Activated CD4-positive, alpha-beta T cell treated with anti-CD3 and anti-CD28 coated beads for 1 hour (primary cell): ENCODE measurements at places on chromosomes 1 and 21.

DNA sequence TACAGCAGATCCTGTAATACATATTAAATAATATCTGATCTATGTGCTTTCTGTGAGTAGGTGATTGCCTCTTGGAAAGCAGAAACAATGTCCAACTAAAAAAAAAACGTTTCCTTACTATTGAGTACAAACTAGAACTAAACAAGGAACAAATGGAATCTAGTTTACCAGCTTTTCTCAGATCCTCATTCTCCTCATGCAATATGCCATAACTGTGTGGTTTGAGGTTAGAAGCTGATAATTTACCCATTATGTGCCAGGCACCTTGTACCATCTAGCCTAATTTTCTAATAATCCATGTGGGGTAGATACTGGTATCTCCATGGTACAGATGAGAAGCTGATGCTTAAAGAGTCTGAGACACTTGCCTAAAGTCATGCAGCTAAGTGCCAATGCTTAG is 154.7 kb downstream of the PTGER3 start:
- DNase-seq = no peak

- no peak for DNase-seq
Measured at GRCh38 chr1:51313961-51314777, 16.2 kb downstream of the TTC39A start.

DNA sequence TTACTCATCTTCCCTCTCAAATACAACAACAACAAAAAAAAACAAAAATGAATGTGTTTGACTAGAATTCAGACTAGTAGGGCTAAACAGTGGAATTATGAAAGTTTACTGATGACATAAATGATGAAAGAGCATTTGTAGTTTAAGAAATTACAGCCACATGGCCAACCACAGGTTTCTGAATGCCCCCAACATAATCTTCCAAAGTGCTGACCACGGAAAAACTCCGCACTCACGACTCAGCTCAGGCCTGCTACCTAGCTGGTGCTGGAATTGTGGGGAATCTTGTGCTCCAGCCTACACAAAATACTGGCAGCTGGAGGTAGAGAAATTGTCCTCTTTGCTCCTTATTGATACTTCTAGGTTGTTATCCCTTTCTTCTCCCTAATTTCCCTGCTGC is 23.6 kb upstream of the TBX15 start:
- DNase-seq = no peak

GRCh38 chr1:242425232-242425631 is 99.3 kb downstream of the PLD5 start:
- no peak for DNase-seq

DNA sequence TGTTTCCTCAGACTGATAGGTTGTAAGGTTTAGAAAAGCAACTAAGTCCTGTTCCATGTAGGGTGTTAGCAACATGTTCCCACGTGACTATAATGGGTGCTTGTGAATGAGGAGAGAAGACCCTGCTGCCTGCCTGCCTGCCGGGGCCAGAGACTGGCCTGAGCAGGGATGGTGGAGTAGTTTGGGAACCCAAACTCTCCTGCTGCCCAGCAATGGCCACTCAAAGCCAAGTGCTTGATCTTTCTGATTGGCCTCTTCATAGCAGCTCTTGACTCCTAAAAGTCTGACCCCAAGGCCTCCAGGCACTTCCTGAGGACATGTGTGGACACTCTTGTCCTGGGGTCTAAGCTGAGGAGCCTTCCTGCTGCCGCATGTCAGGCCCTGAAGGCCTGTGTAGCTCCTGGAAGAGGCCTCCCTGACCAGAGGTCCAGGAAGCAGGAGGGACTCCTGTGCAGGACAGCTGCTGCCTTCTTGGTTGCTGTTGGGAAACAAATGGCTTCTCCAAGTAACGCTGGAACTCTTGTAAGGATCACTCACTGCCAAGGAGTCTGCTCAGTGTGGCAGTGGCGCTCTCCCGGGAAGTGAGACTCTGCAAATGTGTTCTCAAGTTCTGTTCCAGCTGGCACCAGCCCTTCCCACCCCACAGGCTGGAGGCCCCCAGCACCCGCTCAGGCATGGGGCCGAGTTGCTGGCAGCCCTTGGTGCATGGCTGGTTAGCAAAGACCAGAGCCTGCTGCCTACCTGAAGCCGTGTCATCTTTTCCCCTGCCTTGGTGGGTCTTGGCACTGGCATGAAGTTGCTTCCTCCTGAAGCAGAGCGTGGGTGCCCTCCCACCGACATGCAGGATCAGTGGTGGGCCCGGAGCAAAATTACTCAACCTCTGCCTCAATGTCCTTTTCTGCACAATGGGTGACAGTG is 35.5 kb downstream of the MAN1C1 start:
- DNase-seq = no peak

DNA sequence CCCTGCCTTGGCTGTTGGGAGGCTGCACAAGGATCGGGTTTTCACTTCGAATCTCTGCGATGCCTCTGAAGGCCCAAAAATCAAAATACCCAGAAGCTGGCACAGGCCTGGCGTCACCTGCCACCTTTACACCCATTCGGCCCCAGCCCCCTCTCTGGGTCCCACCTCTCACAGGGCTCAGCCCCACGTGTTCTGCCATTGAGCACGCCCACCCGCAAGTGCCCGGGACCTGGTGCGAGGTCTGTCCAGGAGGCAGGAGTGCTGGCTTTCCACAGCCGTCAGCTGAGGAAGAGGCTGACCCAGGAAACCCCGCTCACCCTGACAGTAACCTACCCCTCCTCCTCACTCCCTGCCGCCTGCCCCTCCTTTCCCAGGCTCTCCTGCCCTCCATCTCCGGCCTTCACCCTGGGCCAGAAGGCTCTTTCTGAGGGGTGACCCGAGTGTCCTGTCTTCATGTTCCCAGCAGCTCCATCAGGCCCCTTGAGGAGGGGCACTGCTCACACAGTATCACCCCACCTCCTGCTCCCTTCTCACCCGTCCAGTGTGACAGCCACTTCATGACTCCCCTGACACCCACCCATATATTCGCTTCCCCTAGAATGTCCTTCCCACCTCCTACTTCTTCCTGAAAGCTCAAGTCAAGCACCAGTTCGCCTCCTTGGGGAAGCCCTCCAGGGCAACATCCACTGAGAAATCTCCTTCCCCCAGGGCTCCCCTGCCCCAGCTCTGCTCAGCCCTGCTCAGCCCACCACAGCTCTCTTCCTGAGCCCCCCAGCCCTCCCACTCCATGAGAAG is 13.5 kb downstream of the RCC2 start:
- DNase-seq = no peak

- DNase-seq = no peak
Measured at GRCh38 chr1:56901716-56902115, 47.1 kb downstream of the C8A start.

DNA sequence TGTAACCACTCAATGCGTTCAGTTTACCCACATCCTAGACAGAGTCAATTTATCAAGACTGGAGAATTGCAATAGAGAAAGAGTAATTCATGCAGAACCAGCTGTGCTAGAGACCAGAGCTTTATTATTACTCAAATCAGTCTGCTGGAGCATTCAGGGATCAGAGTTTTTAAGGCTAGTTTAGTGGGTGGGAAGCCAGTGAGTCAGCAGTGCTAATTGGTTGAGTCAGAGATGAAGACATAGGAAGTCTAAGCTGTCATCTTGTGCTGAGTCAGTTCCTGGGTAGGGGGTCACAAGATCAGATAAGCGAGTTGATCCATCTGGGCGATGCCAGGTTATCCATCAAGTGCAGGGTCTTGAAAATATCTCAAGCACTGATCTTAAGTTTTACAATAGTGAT is 499.6 kb downstream of the MRPL39 start:
- no peak for DNase-seq

- no peak for DNase-seq
Measured at GRCh38 chr21:38965910-38966504, 160.3 kb downstream of the ETS2 start.

GRCh38 chr1:175232335-175232734 is 39.8 kb upstream of the KIAA0040 start:
- no peak for DNase-seq
